HEK293T (cell line): ENCODE measurements at places on chromosomes 13 and 19.

- DNase-seq: no peak
These were observed 119.6 kb downstream of the RFC3 start for GRCh38 chr13:33937373-33938098.

DNA sequence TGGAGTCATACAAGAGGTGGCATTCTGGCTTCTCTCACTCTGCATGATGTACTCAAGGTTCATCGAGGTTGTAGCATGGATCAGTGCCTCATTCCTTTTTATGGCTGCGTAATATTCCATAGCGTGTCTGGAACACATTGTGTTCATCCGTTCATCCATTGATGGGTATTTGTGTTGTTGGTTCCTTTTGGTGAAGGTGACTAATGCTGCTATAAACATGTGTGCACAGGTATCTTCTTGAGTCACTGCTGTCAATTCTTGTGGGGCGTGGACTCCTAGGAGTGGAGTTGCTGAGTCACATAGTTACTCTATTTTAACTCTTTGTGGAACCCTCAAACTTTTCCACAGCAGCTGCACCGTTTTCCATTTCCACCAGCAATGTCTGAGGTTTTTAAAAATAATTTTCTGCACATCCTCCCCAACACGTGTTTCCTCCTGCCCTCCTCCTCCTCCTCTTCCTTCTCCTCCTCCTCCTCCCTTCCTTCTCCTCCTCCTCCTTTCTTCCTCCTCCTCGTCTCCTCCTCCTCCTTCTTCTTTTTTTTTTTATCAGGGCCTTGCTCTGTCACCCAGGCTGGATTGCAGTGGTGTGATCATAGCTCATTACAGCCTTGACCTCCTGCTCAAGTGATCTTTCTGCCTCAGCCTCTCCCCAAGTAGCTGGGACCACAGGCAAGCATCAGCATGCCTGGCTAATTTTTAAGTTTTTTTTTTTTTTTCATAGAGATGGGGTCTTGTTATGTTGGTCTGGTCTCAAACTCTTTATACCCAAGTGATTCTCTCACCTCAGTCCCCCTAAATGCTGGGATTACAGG lies 2.0 kb upstream of the TMEM221 start:
- no peak for DNase-seq

DNA sequence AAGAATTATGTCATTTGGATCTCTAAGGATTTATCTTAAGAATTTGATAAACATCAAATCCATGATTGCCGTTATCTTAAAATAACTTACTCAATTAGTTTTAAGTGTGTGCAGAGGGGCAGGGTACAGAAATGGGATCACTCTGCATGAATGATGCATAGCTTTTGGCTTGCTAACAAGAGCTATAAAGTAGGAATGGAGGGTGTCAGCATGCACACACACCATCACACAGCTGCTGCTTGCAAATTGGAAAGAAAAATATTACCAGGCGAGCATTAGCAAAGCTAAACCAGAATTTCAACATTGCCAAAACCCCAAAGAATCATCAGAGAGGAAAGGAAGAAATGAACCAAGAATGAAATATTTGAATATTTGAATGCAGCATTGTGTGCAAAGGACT lies 580.6 kb downstream of the LMO7 start:
- DNase-seq: no peak

DNA sequence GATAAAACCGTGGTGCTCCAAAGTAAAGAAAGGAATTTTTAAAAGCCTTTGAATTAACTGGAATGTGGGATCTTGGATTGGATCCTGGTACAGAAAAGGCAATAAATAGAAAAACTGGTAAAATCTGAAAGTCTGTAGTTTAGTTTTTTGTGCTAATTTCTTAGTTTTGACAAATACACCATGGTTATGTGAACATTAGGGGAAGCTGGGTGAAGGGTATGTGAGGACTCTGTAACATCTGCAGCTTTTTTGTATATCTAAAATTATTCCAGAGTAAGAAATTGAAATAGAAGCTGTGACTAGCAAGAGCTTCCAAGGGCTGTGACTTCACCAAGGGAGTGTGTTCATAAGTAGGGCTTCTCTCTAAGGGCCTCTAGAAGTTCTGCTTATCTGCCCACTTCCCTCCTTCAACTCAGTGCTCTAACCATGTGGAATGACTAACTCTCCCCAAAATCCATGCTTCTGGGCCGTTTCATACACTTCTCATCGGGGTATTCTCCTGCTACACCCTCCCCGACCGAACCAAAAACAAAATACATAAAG lies 26.5 kb downstream of the ARHGAP35 start:
- no peak for DNase-seq

DNA sequence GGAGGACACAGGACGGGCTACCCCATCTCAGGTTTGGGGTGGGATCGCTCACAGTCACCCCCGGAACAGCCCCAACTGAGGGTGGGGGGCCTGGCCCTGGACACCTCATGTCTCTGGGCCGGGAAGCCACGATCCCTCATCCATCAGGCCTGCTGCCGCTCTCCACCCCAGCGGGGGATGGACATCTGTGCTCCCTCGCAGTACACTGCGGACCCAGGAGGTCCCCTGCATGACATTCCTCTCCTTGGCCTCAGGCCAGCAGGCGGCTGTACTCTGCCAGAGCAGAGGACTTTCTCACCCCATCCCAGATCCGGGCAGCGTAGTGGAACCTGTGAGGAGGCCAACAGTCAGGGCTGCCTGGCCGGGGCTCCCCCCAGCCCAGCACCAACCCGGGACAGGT lies 15.5 kb downstream of the IRGC start:
- no peak for DNase-seq

GRCh38 chr13:41006978-41007743 lies 12.0 kb downstream of the ELF1 start:
- no peak for DNase-seq

- DNase-seq: peak; percentile 38
These were observed 338 bp downstream of the SLC35E1 start for GRCh38 chr19:16571822-16572331.

DNA sequence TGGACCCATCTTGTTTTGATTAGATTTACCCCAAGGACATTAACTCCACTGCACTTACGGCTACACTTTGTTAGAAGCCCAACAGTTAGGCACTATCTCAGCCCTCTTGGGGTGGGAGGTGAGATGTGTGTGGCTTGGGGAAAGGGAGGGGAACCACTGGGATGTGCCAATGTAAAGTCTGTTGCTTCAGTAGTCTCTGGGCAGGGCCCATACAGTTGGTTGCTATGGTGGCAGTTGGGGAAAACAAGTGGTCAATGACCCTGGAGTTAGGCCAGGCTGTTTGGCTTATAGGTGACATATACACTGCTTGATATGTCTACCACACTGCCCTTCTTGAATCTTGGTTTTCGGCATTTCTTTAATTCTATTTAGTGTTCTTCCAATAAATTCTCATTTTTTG lies 8.9 kb upstream of the RB1 start:
- no peak for DNase-seq

- no peak for DNase-seq
These were observed 53.4 kb downstream of the TSSK6 start for GRCh38 chr19:19461671-19462622.

DNA sequence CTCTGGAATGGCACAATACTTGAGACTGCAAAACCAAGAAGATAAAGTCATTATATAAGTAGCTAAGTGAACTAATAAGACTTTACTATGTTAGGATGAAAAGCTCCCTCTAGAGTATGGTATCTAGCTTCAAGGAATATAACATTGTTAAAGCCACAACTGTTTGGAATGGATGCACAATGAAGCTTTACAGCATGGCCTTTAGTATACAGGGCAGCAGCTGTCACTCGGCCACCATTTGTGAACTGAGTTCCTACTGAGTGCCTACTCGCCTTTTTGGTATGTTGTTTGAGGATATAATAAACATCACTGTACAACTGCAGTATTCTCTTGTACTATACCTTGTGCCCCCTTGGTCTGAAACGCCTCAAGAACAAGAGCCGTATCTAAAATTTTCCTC lies 6.8 kb downstream of the ALG5 start:
- DNase-seq: no peak

- DNase-seq: no peak
These were observed 12.5 kb downstream of the GJB6 start for GRCh38 chr13:20219577-20219976.

DNA sequence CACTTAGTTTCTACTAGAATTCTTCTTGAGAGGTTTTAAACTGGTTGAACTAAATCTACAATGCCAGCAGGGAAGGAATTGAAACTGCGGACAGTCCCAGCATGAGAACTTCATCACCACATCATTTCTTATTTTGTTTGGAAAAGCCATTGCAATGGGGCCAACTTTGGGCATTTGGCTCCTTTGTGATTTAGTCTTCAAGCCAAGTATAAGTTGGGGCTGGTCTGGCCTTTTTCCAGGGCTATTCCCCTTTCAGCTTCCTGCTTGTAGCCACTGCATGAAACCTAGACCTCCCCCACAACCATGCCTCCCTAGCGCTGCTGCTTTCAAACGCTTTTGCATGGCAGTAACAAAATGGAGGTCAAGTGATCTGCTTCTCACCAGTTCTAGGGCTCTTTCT lies 142.3 kb downstream of the RGCC start:
- no peak for DNase-seq

GRCh38 chr19:8377598-8377997 lies 12.6 kb upstream of the RAB11B start:
- no peak for DNase-seq

GRCh38 chr19:30420881-30421280 lies 48.7 kb downstream of the ZNF536 start:
- no peak for DNase-seq

DNA sequence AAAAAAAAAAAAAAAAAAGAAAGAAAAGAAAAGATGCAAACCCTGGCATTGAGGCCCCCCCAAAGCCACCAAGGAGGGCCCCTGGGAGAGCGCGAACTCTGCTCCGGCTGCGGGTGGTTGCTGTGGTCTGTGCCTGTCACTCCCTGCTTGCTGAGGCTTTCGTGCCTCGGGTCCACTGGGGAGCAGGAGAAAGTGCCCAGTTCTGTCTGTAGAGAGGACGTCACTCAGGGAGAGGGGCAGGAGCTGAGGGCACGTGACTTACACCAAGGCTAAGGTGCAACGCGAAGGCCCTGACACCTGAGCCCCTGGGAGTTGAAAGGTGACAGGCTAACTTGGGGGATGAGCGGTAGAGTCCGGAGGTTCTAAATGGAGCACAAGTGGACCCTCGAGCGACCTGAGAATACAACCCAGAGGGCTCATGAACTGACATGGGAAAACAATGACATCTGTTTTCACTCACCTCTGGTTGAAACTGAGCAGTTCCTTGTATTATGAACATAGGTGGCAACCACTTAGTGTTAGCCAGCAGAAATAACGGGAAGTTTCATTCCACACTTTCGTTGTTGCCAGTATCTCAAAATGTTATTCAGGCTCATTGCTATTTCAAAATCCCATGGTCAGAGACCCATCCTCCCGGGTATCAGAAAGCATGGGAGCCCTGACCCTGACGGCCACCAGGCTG lies 69.2 kb upstream of the TM9SF2 start:
- DNase-seq: no peak

DNA sequence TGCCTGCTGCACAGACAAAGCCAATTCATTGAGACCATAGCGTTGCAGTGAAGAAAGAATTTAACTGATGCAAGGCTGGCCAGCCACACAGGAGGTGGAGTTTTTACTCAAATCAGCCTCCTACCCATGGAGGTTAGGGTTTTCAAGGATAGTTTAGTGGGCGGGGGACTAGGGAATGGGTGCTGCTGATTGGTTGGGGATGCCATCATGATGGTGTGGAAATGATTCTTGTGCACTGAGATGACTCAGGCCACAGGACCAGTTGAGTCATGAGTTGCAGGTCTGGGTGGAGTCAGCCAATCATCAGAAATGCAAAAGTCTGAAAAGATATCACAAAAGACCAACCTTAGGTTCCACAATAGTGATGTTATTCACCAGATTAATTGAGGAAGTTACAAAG lies 359.6 kb downstream of the FOXO1 start:
- no peak for DNase-seq

DNA sequence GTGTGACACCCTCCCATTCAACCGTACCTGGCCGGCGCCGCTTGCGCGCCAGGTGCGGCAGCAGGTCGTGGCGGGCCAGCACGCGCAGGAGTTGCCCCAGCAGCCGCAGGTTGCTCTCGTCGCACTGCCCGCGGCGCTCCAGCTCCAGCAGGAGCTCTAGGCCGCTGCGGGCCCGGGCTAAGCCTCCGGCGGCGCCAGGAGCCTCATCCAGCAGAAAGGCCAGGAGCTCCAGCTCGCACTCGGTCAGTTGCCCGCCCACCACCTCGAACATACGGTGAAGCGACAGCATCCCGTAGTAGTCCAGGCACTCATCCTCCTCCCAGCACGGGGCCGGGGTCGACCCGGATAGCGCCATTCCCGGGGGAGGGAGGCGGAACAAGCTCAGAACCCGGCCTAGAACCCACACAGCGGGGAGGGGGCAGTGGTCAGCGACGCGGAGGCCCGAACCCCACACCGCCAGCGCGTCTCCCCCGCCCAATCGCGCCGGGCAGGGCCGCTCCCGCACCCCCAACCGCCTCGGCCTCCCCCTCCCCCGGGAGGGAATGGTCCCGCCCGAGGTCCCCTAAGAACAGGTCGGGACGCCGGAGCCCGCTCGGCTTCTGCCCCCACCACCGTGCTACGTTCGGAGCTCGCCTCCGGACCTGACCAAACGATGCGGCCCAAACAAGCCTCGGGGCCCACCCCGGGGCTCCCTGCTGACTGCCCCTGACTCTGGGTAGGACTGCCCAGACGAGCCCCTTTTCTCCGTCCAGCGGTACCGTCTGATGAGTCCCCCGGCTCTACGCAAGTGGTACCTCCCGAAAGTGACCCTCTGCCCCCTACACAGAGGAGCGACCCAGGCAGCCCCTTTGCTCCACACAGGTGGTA lies 591 bp downstream of the DEDD2 start:
- peak; percentile 44 for DNase-seq

- DNase-seq: no peak
These were observed 40.5 kb downstream of the TEX26 start for GRCh38 chr13:30972888-30973377.

- no peak for DNase-seq
These were observed 20.7 kb upstream of the TINCR start for GRCh38 chr19:5588441-5588840.

DNA sequence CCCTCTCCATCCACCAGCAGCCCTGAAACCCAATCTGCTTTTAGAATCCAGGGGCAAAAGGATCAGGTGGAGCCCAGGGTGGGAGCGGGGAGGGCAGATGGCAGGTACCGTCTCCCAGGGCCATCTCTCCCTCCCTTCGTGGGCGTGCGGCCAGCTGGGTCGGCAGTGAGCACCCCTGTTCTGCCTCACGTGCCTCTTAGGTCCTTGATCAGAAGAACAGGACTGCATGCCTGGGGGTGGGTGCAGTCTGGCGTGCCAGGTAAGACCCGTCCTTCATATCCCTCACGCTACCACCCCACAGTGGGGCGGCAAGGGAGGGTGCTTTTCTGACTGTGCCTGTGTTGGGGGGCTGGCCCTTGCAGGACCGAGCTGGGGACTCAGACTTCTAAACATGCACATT lies 2.0 kb downstream of the SLC8A2 start:
- no peak for DNase-seq

GRCh38 chr13:83378908-83379307 lies 503.4 kb downstream of the SLITRK1 start:
- no peak for DNase-seq

- no peak for DNase-seq
These were observed 236.6 kb downstream of the NHLRC3 start for GRCh38 chr13:39274739-39275325.

GRCh38 chr19:56933014-56933705 lies 92.6 kb upstream of the PEG3 start:
- DNase-seq: no peak
